Colonic mucosa (tissue), 4 donors: ENCODE measurements at places on chromosomes 4 and X. TPM values are rescaled to one million over a fixed set of nuclear protein-coding genes. Genes with fewer than 3 reads are reported as not detected.

DNA sequence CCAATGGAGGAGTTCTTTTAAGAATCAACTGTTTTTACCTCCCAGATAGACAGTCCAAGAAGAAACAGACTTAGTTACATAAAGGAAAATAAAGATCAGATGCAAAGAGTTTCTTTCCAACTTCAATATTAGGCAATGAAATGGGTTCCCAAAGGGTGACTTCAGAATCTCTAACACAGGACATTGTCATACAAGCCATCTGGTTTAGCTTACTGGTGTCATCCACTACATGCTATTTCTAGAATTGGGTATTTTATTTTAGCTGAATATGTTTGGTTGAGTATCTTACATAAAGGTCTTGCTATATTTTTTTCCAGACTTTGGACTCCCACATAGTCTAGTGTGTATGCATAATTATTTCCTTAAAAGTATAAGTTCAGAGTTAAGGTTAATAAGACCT is 162.1 kb upstream of the SLC7A11 start:
- no peak for DNase-seq

GRCh38 chr4:3285558-3286334 is 7.1 kb upstream of the RGS12 start:
- DNase-seq, result no peak

GRCh38 chr4:36173905-36174304 is 70.4 kb downstream of the ARAP2 start:
- no peak for DNase-seq

DNA sequence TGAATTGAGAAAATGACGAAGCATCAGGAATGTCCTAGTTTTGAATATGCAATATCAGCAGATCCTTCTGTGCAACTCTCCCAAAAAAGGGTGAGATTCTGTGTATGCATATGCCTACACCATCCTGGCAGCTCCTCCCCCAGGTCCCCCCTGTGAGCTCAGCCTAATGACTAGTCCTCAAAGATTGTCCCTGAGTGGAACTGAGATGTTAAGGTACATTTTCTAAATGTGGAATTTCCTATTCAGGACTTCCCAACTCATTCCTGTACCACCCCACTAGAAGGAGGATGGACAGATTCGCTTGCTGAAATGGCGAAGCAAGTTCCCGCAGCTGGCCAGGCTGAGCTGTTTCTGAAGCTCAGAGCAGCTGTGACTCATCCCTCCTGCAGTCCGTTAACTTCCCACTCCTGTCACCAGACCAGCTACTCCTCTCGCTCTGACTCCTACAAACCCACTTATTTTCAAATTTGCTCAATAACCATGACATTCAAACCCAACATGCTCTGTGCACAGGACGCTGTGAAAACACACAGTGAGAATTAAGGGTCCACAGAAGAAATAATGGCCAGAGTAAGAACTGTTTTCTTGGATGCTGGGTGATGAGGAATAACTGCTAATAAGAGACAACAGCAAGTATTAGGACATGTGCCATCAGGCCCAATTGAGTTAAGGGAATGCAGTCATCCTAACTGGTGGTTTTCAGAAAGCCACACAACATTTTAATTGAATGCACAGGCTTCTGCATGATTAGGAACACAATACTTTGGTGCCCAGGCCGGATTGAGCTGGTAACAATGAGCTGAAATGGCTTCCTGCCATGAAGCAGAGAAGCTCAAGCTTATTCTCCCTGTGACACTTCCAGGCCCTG is 40.0 kb upstream of the IRF2 start:
- DNase-seq, result peak; percentile 37

DNA sequence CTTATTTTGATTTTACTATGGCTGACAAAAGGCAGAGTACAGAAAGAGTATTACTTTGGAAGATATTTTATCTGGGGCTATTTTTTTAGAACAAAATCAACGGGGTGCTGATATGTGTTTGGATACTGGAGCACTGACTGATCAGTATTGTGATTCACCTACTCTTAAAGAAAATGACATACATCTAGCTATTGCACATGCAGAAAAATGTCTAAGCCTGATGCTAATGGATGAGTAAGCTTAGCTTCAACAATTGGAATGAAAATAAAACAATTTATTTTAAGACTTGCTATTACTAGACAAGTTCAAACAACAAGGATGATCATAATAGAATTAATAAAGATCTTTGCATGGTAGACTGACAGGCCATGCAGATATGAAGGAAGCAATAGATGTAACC is 262.0 kb downstream of the PPP1R2C start:
- no peak for DNase-seq

MAGEA12 gene
- 0.20 TPM for total RNA-seq
